Progenitor cell of endocrine pancreas (in vitro differentiated cells): ENCODE measurements at places on chromosomes 16 and 17. TPM values are rescaled to one million over a fixed set of nuclear protein-coding genes. Genes with fewer than 3 reads are reported as not detected.

DNA sequence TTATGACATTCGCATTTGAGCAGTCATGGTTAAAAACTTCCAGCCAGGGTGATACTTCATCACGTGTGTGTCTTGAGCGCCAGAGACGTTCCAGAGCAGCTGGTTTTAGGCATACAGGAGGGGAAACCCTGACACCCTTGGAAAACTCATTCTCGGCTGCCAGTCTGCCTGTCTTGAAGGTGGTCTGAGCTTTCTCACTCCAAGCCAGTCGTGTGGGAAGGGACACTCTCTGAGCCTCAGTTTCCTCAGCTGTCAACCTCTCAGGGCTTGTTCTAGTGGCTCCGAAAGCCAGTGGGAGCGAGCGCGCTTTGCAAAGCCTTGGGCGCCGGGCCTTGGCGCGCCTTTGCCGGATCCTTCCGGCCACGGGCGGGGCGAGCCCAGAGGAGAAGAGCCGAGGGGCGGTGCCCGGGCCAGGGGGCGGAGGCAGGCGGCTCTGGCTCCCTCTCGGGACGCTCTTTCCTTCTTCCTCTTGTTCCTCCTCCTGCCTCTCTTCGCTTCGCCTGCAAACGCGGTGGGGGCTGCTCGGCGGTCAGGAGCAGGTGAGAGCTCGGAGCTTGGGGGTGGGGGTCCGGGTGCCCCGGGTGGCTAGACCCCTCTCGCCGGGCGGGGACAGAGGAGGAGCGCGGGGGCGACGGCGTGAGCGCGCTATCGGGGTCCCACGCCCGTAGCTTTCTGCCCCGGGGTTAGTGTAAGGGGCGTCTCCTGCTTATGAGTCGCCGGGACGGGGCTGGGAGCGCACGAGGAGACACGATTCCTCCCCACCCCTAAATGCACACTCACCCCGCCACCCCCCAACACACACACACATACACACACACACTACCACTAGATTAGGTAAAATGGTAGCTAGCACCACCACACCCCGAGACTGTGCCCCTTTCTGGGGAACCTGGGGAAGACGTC lies at the start of gene LDAF1:
TSS of gene LDAF1 (plus strand) at position 467 of the 903 bp plus-strand sequence. CDS start 2,509 bp downstream, outside the sequence.
- peak within 1 kb of the TSS; percentile 82 for H3K27ac ChIP-seq
- DNase-seq: peak; percentile 60
- H3K27me3 ChIP-seq: no peaks in the 10 kb centered on the region
- peaks cover 9% of the 10 kb centered on the region for H3K4me1 ChIP-seq

DNA sequence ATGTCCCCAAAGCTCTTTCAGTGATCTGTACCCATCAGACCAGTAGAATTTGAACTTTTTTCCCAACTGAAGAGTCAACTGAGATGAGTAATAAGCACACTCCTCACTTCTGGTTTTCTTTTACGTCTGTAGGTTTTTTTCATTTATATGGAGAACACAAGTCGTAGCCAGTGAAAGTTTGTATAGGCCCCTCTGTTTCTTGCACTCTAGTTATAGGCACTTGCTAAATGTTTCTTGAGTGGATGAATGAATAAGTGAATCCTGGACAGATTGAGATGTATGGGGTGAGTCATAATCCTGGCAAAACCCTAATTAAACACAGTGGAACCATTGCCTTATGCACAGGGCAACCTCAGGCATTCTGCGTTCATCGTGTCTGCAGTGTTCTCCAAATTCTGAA lies 193.7 kb upstream of the TBX2 start:
- peaks cover 24% of the 10 kb centered on the region for H3K4me1 ChIP-seq
- H3K27ac ChIP-seq: no peak overlapping the region
- H3K36me3 ChIP-seq: no peaks in the 10 kb centered on the region
- no peak overlapping the region for H3K4me3 ChIP-seq
- DNase-seq: no peak

Gene GPT2
- total RNA-seq: 93.1 and 99.5 TPM in 2 replicates

- H3K4me3 ChIP-seq: no peak overlapping the region
- no peaks in the 10 kb centered on the region for H3K4me1 ChIP-seq
- DNase-seq: no peak
- peak overlapping the region; percentile 73 for H3K27ac ChIP-seq
- peaks cover 29% of the 10 kb centered on the region for H3K36me3 ChIP-seq
Measured at GRCh38 chr17:60060474-60060873, 18.2 kb downstream of the HEATR6 start.

DNA sequence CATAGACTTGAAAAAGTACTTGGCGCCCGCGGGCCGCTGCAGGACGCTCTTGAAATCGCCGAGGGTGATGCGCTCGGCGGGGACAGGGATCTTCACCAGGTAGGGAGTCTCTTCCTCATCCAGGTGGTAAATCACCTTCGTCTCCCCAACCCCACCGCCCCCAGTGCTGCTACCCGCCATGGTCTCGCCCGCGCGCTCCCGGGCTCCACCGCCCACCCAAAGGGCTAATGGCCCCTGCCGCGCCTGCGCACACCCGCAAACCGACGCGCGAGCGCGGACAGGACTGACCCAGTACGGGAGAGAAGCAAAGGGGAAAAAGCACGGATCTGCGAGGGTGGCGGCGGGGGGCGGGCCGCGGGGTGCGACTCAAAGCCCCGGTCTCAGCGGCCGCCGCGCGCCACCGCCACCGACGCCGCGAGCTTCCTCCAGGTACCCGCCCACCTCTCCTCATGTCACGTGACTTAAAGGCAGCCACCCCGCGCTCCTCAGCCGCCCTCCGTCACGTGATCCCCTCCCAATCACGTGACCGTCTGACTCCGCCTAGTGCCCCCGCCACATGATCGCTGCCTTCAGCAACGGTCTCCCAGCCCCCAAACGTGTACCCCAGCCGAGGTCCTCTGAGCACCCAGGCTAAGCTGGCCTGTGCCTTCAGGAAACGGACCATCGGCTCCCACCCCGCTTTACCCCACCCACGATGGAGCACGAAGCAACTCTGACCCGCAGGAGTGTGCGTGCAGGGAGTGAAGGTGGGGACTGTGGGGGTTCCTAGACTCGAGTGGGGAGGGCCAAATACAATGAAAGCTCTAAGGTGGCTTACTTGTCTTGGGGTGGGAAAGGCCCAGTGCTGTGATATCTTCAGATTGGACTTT lies at the start of gene DVL2:
TSS of gene DVL2 (minus strand) at position 435 of the 869 bp plus-strand sequence. CDS start at position 180, 255 bp downstream.
- peak within 1 kb of the TSS; percentile 98 for H3K27ac ChIP-seq
- peak within 1 kb of the TSS; percentile 94 for H3K4me3 ChIP-seq

DNA sequence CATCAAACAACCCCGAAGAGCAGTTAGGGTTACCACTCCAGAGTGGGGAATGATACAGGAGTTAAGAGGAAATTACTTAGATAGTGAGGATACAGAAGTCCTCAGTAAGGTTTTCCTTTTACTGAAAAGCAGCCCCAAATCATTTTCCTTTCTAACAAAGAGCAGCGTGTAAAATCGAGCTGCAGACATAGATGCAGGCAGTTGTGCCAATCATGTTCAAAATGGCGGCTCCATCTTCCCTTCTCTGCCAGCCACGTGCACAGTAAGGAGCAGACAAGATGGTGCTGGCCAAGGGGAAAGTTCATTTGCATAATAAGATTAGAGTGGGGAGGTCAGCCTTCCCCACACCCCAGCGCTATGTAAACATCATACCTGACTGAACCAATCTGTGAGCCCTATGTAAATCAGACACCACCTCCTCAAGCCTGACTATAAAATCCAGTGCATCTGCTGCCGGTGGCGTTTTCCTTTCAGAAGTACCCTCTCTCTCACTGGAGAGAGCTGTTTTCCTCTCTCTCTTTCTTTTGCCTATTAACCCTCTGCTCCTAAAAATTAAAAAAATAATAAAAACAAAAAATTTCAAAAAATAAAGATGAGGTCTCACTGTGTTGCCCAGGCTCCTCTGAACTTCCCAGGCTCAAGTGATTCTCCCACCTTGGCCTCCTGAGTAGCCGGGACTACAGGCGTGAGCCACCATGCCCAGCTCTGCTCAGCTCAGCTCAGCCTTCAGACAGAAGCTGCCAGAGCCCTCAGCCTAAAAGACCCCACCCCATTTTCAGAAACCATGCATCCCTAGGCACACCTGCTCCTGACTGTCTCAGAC lies 2.6 kb upstream of the SRL start:
- H3K36me3 ChIP-seq: no peaks in the 10 kb centered on the region
- no peak for DNase-seq
- H3K27me3 ChIP-seq: peaks cover 3% of the 10 kb centered on the region
- H3K27ac ChIP-seq: no peak overlapping the region
- H3K4me1 ChIP-seq: peaks cover 10% of the 10 kb centered on the region

Gene ITGB4
- total RNA-seq: 9.7 and 14.8 TPM in 2 replicates

DNA sequence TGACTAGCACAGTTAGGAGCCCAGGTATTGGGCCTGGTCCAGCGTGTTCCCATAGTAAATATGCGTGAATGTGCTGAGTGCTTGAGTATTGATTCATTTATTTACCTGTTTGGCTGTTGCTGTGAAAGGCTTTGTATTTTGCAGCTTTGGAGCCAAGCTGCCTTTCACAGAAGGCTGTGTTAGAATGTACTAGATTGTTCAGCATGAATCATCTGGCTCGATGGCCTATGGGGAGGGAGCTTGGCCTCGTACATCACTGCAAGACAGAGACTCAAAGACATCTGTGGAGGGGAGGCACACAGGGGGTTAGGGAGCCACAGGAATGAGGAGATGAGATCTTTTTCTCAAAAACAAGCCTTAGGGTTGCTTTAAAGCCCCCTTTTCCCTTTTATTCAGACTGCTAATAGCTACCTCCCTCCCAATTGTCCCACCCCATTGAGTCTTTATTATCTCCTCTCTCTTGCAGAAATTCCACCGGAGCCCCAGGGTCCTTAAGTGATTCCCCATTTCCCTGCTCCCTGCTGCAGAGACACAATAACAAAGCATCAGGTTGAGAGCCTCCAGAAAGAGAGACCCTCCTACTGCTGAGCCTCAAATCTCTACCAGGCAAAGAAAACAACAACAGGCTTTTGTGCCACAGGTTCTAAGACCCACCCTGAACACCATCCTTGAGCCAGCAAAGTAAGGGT lies 307.2 kb downstream of the ABCC12 start:
- no peaks in the 10 kb centered on the region for H3K36me3 ChIP-seq
- no peaks in the 10 kb centered on the region for H3K27me3 ChIP-seq
- DNase-seq: no peak
- H3K27ac ChIP-seq: peak overlapping the region; percentile 6
- H3K4me1 ChIP-seq: peaks cover 24% of the 10 kb centered on the region

Gene HS3ST6
- total RNA-seq: 0.46 TPM in 1 of 2 replicates, not detected in the other

Gene MARVELD3
- 32.3 and 33.7 TPM in 2 replicates for total RNA-seq
